ENCODE measurements at places on chromosomes 5 and 9. TPM values are rescaled to one million over a fixed set of nuclear protein-coding genes. Genes with fewer than 3 reads are reported as not detected.

The ZNF454 gene
- 1.3 TPM for total RNA-seq

The PPP3R2 gene
- total RNA-seq, result not detected

The TRAF1 gene
- total RNA-seq, result 1.4 TPM

The CATSPER3 gene
- total RNA-seq, result not detected

The TEK gene
- total RNA-seq, result 0.37 TPM

The SLC46A2 gene
- total RNA-seq, result not detected
